ENCODE measurements at places on chromosomes 2 and 18.

- DNase-seq: no peak
Observed at GRCh38 chr2:44948565-44949328, 7.2 kb downstream of the SIX3 start.

GRCh38 chr2:15889442-15890123, 50.8 kb upstream of the MYCN start:
- DNase-seq: no peak

- DNase-seq: no peak
Observed at GRCh38 chr2:98460573-98461497, 16.2 kb downstream of the INPP4A start.

DNA sequence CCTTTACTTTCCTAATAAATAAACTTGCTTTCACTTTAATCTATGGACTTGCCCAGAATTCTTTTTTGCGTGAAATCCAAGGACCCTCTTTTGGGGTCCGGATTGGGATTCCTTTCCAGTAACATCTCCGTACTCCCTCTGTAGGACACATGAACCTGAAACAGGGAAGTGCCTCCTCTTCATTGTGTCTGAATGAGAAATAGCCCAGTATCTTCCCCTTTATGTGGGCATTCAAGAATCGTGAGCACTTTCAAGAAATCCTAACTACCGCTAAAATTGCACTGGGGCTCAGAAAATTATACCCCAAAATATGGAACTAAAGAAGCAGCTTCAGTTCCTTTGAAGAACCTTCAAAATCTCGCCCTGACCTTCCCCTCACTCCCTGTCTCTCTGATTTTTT, 7.8 kb upstream of the POMC start:
- no peak for DNase-seq

DNA sequence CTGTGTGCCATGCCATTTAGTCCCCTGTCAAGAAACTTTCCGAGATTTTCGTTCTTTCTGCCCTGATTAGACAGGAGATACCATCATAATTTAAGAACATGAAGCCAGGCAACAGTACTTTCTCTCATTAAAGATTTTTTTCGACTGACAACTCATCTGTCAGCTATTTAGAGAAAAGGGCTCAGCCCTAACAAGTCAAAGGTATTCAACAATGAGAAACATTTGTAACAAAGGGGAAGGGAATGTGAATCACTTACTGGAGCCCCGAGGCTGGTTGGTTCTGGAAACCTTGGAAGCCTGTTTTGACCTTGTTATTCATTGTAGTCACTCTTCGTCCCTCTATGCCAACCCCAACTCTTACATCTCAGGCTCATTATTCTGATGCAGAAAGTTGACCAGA, 199.4 kb downstream of the SPP2 start:
- peak; percentile 83 for DNase-seq

DNA sequence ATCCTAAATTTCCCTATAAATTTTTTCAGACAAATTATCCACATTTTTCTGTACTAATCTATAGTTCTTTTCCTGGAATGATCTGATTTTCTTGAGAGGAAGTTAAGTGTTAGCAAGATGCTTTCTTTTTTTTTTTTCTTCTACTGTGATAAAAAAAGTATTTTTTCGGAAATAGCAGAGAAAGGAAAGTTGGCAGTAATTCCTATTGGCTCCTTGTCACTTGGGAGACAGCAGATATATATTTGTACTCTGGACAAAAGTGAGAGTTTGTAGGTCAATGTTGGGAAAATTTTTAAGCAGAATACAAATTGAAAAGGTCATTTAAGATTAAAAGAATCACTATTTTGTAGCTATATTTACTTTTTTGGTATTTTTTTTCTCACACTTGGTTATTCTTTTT, 635.7 kb upstream of the NRXN1 start:
- no peak for DNase-seq

GRCh38 chr2:233654501-233654900, 17.2 kb upstream of the UGT1A9 start:
- no peak for DNase-seq

DNA sequence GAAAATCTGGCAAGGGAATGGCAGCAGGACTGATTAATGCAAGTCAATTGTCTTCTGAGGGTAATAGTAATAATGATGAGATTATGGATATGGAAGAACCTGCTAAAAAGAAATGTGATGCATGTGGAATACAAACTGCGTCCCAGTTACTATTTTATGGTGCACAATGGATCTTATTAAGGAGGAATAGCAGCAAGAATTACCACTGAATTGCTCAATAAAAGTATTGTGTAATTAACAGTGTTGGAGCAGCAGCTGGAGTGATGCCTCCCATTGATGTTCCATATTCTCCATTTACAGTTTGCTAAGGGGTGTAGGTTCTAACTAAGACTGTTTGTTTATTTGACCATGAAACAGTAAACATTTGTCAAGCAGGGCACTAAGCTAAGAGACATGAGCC, 167.9 kb downstream of the HRH4 start:
- DNase-seq: no peak

- no peak for DNase-seq
Observed at GRCh38 chr2:10332402-10333246, 29.9 kb downstream of the HPCAL1 start.

DNA sequence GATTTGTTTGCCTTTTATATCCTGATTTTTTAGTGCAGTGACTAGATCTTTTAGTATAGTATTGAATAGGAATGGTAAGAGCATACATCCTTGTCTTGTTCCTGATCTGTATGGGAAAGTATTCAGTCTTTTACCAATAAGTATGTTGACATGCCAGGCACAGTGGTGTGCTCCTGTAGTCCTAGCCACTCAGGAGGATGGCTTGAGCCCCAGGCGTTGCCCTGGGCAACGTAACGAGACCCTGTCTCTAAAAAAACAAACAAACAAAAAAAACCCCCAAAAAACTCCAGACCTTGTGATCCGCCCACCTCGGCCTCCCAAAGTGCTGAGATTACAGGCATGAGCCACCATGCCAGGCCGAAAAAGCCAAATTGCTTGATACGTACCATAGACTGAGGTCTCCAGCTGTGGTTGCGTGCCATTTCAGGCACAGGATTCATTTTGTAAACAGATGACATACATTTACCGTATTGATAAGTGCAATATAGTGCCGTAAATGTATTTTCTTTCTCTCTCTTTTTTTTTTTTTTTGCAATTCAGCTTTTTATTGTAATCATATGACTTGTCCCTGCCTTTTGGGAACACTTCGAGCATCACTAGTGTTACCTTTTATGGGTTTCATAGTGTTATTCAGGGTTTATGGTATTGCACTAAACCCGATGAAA, 18.5 kb downstream of the BIRC6 start:
- DNase-seq: no peak

- DNase-seq: peak; percentile 84
Observed at GRCh38 chr2:85551698-85552678, 9.3 kb downstream of the GGCX start.

- DNase-seq: no peak
Observed at GRCh38 chr2:23207871-23208270, 177.1 kb upstream of the KLHL29 start.

DNA sequence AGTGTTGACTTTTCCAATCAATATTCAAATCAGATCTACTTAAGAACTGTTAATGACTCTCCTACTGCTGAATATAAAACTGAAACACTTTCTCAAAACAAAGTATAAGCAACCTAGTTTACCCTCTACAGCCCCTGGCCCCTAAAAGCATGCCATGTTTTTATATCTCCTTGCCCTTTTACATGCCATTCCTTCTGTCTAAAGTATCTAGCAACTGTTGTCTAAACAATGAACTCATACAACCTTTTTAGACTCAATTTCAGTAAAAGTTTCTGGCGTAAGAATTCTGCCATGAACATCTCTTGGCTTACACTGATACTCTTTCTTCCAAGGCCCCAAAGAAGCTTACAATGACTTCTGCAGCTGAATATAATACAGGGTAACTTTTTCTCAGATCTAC, 47.8 kb upstream of the GPR75 start:
- no peak for DNase-seq

DNA sequence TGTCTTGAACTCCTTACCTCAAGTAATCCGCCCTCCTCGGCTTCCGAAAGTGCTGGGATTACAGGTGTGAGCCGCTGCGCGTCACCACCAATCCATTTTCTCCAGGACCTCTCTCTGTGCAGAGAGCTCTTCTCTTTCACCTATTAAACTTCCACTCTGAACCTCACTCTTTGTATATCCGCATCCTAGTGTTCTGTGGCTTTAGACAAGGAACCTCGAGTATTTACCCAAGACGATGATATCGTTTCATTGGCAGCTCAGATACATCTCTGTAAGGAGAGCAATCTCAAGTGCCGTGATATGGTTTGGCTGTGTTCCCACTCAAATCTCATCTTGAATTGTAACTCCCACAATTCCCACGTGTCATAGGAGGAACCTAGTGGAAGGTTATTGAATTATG, 15.1 kb upstream of the WDR33 start:
- DNase-seq: no peak

DNA sequence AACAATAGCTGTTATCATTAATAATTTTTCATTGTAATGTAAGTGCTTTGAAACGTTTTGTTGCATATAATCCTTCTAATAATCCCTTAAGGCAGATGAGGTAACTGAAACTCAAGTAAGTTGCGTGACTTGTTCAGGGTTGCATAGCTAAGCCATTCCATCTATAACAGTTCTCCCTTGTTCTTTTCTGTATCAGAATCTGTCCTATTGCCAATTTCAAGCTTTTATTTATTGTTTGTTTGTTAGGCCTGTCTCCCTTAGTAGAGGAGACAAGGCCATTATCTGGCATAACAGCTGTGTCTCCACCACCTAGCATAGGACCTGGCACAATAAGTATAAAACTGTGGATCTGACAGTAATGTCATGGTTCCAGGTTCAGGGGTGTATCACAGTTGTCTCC, 19.4 kb downstream of the BABAM2 start:
- DNase-seq: no peak

DNA sequence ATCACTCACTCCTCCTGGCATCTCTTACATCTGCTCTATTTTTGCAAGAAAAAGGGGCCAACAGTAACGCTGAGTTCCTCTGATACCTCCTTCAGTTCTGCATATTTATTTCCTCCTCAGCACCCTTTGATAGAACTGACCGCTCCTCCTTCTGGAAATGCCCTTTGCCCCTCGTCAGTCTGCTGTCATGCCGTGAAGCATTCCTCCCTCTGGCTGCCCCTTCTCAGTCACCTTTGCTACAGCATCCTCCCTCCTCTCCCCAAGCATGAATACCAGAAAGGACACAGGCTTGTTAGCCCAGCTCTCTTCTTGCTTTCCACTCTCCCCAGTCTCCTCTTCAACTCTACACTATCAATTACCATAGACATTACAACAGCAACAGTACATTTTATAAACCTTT, 135.4 kb downstream of the NBAS start:
- no peak for DNase-seq

DNA sequence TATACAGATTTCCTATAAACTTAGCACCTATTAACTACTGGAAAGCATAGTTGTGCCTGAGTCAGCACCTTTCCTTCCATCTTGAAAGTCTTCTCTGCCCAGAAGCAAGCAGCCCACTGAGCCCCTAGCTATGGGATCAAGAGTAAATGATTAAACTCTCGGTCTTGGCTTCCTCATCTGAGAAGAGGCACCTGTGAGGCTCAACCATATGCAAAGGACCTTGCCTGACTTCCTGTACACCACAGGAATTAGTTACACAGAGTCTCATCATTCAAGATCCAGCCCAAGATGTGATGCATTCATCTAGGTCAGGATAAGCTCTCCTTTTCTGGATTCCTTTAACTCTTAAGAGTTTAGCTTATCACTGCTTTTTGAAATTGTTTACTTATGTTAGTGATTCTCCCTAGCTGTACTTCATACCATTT, 96.0 kb downstream of the CDH2 start:
- DNase-seq: no peak

GRCh38 chr2:202104286-202104870, 31.3 kb downstream of the KIAA2012 start:
- DNase-seq: no peak

DNA sequence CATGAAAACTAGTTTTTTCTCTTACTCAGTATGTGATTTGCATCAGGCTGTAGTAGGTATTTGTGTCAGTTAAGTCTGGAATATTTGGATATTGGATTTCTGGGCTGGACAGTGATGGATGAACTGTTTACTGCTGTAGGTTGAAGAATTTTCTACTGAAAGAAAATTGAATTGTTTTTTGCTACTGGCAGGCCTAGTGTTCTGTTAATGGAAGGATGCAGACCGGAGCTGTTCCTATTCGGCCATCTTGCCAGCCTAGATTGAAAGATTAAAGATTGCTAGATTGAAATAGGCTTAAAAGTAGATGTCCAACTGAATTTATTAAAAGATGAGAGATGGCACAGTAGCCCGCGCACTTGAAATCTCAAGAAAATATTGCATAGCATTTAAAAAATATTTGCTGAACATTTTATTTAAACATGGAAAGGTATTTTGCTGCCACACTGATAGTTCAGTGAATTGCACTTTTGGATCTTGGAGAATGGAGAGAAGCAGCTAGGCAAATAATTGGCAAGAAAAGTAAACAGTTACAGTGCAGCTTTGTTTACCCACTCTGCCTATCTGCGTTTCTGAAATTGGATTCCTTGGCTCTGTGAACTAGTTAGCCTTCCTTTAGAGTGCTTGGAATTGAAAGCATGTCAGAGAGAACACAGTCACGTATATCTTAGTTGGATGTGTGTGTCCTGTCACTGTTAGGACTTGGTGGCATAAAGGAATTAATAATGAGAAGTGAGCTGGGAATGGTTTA, 54.1 kb downstream of the EPB41L5 start:
- DNase-seq: no peak

DNA sequence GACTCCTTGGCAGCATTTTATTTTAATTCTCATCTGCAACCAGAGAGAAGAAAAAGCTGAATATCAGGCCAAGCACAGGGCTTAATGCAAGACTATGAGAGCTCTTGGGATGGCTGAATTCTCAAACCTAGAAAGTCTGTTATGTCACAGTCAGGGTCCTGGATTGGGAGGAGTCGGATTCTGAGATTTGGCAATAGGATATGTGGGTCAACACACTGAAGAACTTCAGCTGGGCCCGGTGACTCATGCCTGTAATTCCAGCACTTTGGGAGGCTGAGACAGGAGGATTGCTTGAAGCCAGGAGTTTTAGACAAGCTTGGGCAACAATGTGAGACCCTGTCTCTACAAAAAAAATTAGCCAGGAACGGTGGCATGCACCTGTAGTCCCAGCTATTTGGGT, 102.4 kb downstream of the COL3A1 start:
- DNase-seq: no peak

DNA sequence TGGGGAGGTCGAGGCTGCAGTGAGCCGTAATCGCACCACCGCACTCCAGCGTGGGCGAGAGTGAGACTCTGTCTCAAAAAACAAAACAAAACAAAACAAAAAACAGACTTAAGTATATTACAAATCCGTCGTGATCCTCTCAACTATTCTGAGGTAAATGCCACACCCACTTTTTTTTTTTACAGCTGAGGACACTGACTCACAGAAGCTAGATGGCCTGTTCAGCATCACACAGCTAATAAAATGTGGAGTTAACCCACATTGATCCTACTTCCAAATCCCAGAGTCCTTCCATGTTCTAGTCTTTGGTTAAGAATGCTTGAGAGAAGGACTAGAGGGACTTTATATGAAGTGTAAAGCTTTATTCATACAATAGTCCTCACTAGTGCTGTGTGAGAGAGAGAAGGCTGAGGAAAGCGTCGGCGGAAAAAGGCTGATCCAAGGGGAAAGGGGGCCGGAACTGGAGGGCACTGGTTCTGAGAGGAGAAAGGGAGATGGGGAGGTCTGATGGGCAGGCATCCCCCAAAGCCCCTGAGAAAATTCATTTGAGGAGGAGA, 627 bp downstream of the RNF25 start:
- DNase-seq: no peak
